ENCODE measurements at places on chromosomes 4 and X. TPM values are rescaled to one million over a fixed set of nuclear protein-coding genes. Genes with fewer than 3 reads are reported as not detected.

The PRRG3 gene
- under 0.01 TPM for total RNA-seq

The TLR6 gene
- 6.1 TPM for total RNA-seq

The JADE1 gene
- total RNA-seq = 30.2 TPM

The RAB39B gene
- total RNA-seq = 0.86 TPM

The PHKA1 gene
- 5.9 TPM for total RNA-seq

The PGAM4 gene
- total RNA-seq = not detected

The PDE5A gene
- total RNA-seq = 115 TPM

The GASK1B gene
- 60.0 TPM for total RNA-seq

The PRICKLE3 gene
- total RNA-seq = 6.1 TPM

The SMIM10 gene
- 5.5 TPM for total RNA-seq

The UGT2B15 gene
- not detected for total RNA-seq

The MAPK10 gene
- 14.1 TPM for total RNA-seq

The GJB1 gene
- not detected for total RNA-seq

The REELD1 gene
- total RNA-seq = 0.26 TPM

The CT45A1 gene
- not detected for total RNA-seq

The CT45A5 gene
- total RNA-seq = not detected

The PAGE1 gene
- total RNA-seq = not detected

The PLXNB3 gene
- 5.0 TPM for total RNA-seq
